ENCODE measurements at places on chromosomes 13 and 19.
A peak's percentile ranks its signal among the peaks of the same experiment; 100 is the strongest.

- DNase-seq, result peak; percentile 84
Observed at GRCh38 chr13:32427852-32428580, at the start of gene N4BP2L1. TSS of gene N4BP2L1 (minus strand) at chr13:32428130. CDS start at chr13:32428082, 48 bp downstream.

DNA sequence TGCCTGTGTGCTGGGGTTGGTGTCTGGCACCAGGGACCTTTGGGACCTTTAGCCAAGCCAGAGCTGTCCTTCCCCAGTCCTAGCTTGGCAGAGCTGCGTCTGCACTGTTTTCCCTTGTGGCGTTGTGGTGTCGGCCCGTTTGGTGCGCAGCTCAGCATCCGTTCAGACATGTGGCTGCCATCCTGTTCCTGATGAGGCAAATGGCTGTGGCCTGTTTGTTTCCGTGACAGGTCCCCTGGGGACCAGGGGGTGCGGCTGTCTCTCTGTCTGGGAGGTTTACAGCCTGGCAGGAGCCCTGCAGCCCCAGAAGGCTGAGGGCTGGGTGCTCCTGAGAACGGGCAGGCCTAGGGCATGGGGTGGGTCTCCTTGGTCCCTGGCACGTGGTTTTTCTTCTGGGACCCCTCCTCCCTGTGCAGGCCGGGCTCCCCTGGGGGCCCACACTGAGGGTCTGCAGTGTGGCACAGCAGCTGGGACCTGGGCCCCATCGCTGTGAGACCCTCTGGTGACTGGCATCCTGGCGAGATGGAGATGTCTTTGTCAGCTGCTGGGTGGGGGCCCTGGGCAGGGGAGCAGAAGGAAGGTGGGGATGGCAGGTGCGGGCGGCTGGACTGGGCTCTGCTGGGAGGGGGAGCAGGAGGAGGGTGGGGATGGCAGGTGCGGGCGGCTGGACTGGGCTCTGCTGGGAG, 4.0 kb downstream of the SPPL2B start:
- peak; percentile 16 for DNase-seq

DNA sequence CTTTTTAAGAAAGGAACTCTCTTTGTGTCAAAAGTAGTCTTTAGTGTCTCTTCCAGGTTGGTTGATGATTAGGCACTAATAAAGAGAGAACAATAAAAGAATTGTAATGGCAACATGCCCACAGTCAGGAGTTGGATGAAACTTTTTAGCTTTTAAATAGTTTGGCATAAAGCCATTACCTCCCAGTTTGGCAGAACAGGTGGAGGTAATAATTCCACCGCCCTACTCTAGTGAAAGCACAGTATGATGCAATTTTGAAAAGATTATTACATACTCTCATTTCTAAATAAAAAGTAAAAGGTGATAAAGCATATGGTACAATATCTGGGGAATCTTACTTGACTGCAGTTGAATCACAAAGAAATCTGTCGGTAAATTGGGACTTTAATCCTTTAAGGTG, 497.6 kb downstream of the SUCLA2 start:
- DNase-seq, result no peak

DNA sequence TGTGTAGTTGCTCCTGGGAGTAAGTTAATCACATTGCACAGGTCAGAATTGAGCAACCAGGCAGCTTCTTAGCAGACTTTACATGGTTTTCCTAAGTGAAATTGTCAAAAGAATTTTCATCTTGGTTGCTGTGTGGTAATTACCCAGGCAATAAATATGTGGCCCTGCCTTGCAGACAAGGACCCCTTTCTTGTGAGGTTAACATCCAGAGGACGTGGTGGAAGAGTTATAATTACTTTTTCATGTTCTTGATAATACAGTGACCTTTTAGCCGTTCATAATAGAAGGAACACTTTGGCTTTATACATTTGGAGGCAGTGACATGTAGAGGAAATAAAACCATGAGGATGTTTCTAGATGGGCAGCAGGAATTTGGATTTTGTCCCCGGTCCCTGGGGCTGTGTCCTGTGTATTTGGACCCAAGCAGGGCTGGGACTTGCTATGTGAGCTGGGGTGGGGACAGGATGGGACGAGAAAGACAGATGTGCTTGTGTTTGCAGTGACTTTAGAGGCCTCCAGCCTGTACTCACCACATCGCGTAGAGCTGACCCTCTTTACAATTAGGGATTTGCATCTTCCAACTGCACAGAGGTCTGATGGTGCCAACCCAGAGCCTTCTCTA, 156.2 kb downstream of the STK24 start:
- no peak for DNase-seq

Data from activated CD4-positive, alpha-beta T cell treated with anti-CD3 and anti-CD28 coated beads, Interleukin-2, amount 50 U/mL, for 16 hours (primary cell).